ENCODE measurements at places on chromosomes 11 and 22.

DNA sequence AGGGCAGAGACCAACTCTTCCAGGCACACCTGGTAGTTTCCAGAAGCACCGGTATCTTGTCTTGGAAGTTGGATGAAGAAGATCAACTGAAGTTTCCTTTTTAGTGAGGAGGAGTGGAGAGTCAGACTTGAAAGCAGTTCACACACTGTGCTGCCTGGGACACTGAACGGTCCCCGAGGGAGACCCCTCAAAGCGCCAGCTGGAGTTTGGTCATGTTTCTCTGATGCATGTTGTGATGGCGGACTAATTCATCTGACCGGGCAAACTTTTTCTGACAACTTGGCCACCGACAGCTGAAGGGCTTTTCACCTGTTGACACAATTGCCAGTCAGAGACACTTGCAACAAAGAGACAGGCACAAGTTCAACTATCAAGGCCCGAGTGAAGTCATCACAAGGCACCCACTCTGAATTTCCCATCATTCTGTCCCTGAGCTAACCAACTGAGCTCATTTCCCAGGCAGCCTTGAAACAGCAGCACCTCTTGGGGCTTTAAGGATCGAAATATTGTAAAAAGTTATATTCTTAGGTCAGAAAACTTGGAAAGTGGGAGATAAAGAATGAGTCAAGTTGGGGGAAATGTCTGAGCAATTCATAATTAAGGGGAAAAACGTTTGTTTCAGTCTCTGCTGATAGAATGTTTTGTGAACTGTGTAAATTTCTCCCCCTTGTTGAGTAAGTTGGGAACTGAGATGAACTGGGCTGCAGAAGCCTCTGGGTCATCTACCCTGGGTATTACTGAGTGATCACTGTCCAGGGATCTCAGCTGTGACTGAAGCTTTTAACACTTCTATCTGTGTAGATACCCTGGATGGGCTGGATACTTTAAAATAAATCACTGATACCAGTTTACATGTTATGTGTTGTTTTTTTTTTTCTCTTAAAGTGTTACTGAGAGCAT lies 46.2 kb downstream of the WT1 start:
- no peak for DNase-seq

DNA sequence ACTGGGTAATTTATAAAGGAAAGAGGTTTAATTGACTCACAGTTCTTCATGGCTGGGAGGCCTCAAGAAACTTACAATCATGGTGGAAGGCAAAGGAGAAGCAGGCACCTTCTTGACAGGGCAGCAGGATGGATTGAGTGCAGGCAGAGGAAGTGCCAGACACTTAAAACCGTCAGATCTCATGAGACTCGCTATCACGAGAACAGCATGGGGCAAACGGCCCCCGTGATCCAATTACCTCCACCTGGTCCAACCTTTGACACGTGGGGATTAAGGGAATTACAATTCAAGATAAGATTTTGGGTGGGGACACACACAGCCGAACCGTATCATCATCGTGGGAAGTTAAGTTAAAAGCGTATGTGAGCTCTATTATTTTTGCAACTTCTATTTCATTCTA lies 71.4 kb upstream of the SYN3 start:
- no peak for DNase-seq

DNA sequence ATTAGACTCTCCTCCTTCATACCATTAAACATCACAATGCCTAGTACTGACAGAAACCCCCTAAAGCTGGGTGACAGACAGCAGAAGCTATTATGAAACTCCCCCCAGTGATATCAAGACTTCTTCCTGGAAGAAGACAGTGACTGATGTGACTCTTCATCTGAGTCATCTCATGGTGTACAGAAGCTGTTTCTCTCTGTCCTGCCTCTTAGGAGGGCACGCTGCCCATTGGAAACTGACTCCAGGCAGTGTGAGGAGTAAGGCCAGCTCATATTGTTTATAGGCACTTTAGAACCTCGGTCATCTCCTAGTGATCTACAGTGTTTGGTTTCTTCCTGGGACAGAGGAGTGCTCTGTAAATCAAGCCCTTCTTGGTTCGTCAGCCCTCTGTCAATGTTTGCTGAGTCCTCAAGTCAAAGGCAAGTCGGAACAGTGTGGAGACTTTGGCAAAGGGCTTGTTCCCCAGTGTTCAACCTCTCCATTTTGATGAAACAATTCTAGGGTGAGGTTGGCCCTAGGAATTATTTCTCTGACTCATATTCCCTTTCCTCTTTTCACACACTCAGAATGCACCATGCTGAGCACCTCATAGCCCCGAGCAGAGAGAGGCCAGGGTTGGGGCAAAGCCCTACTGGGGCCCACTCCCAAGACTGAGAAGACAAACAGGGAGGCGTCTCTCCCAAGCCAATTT lies 172.5 kb upstream of the TMEM45B start:
- DNase-seq = no peak

DNA sequence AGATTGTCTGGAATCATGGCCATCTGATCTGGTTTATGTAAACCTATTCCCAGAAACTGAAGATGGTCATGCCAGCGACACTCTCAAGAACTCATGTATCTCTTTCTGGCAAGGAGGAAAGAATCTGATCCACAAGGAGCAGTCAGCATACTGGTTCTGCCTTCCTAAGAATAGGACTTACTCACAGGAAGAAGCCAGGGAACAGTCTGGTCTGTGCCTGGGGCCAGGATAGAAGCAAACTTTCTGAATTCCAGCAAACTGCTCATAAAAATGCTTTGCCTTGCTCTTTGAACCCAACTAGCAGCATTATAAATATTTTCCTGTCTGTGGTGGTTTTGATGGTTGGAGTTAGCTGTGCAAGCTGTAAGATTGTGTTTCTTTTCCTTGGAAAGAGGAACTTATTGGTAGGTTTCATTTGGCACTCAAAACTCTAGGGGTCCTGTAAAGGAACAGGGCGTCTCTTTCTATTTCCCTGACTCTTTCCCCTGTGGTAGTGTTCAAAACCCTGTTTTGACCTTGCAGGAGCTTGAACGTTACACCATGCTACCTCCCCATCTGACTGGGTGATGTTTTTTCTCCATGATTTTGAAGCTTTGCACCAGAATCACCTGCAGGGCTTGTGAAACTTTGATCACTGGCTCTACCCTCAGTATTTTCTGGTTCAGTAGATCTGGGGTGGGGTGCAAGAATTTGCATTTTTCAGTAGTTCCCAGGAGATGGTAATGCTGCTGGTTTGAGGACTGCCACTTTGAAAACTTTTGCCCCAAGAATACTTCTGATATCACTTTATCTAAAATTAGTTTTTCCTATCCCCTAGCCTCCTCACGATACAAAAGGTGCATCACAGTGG lies 627.8 kb upstream of the ANO5 start:
- no peak for DNase-seq

DNA sequence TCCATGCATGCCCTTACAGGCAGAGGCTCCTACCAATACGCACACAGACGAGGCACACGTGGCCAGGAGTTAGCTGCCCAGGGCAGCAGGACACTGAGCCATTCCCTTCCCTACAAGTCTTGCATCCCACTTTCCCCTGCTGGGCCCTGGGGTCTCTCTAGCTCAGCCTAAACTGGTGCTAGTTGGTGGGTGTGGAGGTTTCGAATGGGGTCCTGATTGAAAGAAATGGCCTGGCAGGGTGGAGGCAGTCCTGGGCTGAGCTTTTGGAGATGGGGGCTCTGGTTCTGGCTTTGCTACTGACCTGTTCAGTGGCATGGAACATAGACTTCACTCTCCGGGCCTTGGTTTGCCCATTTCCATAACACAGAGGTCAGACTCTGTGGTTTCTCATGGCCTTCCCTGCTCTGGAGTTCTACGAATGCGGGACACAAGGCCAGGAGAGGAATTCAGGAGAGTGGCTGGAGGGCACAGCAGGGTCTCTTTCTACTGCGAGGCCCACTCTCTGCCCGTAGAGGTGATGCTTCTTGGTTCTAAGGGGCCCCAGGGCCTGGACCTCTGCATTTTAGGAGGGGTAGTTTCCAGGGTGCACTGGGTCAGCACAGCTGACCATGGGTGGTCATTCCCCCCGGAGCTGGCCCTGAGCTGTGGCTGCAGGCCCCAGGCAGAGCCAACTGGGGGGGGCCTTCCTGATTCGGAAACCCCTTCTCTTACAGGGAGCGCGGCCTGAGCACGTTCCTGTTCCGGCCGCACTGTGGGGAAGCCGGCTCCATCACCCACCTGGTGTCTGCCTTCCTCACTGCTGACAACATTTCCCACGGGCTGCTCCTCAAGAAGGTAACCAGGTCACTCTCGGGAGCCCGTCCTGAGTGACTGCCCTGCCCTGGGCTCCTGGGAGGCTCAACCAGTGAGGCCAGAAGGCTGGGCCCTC lies 40.0 kb downstream of the RNF141 start:
- DNase-seq = no peak

GRCh38 chr11:12413141-12414052 lies 36.0 kb downstream of the PARVA start:
- DNase-seq = no peak

Measured in central memory CD8-positive, alpha-beta T cell (primary cell).